ENCODE measurements at places on chromosomes 7 and 10.

DNA sequence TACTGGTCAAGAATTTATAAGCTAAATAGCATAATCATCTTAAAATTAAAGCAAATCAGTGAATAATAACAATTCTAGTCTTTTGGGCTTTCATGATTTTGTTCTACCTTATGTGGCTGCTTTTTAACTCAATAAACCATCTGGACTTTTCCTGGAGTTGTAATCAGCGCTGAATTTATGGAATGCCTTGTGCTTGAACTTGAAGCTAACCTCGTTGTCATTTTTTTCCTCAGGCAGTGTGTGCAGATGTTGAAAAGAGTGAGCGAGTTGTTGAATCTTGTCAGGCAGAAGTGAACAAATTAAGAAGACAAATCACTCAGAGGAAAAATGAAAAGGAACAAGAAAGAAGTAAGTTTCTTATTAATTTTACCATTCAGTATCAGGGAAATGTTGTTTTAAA lies 29.5 kb downstream of the ABRAXAS2 start:
- no peak for DNase-seq

DNA sequence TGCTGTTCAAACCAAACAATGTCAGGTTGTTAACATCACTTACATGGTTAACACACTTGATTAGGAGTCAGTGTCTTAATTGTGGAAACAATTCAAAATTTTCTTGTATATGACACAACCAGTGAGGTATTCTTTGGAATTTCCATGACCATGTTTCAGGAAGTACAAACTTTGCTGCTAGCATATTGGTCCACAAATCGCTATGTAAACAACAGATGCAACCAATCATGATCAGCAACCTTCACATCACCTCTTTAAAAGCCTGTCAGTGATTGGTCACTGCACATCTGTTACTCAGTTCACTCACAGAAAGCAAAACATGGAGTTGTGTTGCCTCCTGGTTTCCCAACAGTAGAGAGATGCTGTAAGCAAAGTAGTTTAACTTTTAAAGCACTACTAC lies 108.9 kb upstream of the FAM3C start:
- DNase-seq: no peak

- DNase-seq: peak; percentile 94
These were observed 180.6 kb downstream of the SEMA3E start for GRCh38 chr7:83468251-83468739.

GRCh38 chr10:75548356-75548755 lies 116.9 kb downstream of the LRMDA start:
- DNase-seq: no peak

DNA sequence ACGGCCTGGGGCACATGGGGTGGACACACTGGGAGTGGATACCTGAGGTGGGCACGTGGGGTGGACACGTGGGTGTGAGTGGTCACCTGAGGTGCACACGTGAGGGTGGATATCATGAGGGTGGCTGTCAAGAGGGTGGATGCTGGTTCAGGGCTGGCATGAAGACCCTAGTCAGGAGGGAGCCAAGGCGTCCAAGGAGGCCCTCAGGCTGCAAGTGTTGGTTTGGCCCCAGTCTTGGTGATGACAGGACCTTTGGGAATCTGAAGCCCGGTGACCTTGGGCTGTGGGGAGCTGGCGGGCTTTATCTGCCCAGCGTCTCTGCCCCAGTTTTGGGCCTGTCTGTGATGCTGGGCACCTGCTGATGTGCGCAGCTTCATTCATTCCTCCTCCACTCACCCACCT lies 24.9 kb upstream of the PFKFB3 start:
- DNase-seq: no peak

- DNase-seq: no peak
These were observed 2.4 kb downstream of the PSMC2 start for GRCh38 chr7:103349805-103350204.

DNA sequence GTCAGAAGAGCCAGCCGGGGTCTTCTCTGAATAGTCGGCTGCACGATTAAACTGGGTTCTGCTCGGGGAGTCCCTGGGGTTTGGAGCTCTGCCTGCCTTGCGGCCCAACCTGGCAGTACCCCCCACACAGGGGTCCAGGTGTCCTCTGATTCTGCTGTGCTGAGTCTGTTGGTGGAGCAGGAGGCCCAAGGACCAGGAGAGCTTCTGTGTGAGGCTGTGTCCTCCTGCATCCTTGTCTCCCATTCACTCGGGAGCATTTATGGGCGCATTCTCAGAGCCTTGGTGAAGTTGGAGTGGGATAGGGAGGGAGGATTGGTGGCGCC lies 14.2 kb downstream of the INPP5A start:
- no peak for DNase-seq

DNA sequence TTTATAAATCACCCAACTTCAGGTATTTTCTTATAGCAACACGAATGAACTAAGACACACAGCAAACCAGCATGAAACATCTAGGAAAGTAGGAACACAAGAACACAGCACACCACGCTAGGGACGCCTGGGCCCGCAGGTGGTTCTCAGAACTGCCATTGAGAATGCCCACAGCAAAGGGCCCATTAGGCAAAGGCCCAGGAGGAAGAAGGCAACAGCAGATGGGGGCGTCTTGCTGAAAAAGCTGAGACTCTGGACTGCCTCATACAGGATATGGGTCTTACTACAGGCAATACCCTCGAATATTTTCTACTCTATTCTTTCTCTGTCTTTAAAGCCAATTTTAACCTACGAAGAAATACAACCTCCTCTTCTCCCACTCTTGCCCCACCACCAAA lies 77.3 kb downstream of the PARD3 start:
- DNase-seq: no peak

DNA sequence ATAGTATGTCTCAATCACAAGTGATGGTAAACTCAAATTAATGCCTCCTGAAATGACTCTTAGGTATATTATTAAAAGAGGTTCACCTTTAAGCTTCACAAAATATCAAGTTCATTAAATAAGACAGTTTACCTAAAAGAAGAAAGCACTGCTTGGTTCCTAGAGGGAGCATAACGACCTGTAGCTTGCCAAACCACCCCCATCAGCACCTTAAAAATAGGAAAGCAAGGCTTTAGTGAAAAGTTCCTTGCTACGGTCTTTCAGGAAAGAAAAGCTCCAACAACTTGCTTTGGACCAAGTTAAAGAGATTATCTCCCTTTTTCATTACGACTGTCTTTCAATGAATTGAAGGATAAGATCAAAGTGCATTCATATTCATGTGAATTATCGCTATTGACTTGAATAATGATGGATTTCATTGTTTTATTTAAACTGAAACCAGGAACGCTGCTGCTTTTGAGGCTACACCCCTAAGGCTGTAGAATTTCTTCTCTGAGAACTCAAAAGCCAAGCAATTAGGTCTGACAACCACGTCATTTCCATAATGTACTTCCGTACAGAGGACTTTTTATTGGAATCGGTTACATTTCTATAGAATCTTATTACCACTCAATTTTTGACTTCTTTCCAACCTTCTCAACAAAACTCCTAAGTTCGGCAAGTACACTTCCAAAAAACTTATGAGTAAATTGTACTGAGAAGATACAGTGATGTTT lies 7.0 kb upstream of the SPAG6 start:
- DNase-seq: no peak

DNA sequence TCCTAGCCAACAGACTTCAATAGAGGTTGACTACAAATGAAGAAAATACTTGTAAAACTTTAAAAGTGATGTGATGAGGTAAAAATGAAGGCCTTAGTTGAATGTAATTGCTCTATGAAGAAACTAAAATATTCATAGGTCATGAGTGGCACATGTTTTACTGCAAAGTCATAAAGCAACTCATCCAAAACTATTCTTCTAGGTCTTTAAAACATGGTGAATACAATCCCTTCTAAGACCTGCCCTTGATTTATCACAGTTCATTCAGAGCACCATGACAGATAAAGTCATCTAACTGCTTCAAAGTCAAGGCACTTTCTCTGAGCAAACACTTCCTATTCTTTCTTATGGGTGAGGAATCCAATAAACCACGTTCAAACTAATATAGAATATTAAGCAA lies 713.5 kb downstream of the SORCS1 start:
- no peak for DNase-seq

- DNase-seq: no peak
These were observed 356.4 kb upstream of the FOXK1 start for GRCh38 chr7:4325732-4326131.

DNA sequence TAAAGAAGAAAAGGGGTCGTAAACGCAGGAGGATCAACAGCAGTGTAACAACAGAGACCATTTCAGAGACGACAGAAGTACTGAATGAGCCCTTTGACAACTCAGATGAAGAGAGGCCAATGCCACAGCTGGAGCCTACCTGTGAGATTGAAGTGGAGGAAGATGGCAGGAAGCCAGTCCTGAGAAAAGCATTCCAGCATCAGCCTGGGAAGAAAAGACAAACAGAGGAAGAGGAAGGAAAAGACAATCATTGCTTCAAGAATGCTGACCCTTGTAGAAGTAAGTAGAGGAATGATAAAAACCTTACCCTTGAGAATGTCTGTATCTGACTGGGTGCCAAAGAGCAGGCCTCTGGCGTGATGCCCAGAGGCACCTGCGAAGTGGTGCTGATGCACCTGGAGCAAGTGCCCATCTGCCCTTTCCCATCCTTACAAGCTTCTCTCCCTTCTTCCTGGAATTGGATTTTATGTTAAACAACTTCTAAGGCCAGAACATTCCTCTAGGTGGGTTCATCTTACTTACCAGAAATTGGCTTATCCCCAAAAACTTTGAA lies 86.4 kb upstream of the SAMD8 start:
- DNase-seq: no peak

DNA sequence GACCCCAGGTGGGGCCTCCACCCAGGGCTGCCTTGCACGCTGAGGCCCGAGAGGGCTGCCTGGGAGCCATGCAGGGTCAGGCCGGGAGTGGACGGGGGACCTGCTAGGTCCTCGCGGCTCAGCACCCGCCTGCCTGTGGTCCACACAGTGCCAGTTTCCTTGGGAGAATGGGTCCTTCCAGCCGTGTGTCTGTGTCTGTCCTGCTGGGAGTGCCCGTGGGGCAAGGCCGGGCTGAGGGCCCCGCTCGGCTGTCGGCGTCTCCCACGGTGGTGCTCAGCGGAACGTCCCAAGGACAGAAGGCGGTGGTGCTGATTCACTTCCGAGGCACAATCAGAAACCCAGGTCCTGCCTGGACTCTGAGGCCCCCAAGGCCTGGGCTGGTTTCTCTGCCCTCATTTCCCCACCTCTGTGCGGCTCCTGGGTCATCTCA lies 23.2 kb upstream of the GTPBP4 start:
- DNase-seq: no peak

GRCh38 chr7:158361326-158361946 lies 226.2 kb downstream of the PTPRN2 start:
- DNase-seq: no peak

DNA sequence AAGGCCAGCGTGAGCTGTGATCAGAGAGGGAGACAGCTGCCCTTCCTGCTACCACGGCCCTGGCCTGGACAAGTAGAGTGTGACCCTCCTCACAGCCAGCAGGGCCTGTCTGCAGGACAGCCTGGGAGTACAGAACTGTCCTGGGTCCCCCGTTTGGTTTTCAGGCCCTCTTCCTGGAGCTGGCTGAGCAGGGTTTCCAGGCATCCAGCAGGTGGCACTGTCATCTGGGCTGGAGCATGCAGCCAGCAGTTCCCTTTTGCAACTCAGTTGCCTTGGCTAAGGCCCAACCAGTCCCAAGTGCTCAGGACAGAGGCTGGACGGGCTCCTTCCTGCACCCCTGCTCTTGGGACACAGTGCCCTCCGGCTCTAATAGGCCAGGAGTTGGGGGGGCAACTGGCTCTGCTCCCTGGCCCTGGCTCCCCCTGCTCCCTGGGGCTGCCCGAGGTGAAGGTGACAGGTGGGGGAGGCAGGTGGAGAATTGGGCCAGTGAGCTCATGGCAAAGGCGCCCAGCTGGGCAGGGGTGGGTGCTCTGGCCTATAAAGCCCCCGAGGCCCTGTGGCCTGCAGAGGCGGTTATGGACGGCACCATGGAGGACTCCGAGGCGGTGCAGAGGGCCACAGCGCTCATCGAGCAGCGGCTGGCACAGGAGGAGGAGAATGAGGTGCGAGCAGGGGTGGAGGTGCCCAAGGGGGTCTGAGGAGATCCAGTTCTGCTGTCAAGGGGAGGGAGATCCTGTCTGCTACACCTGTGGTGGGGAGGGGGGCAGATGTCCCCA lies at the start of gene ANKRD2:
Gene ANKRD2 (plus strand): TSS at position 566 of the 776 bp plus-strand sequence. CDS start 10 bp downstream, at position 576.
- peak; percentile 66 for DNase-seq

GRCh38 chr7:124924906-124925305 lies 4.7 kb downstream of the POT1 start:
- no peak for DNase-seq

GRCh38 chr7:19116121-19117090 lies 1.0 kb downstream of the TWIST1 start:
- no peak for DNase-seq

DNA sequence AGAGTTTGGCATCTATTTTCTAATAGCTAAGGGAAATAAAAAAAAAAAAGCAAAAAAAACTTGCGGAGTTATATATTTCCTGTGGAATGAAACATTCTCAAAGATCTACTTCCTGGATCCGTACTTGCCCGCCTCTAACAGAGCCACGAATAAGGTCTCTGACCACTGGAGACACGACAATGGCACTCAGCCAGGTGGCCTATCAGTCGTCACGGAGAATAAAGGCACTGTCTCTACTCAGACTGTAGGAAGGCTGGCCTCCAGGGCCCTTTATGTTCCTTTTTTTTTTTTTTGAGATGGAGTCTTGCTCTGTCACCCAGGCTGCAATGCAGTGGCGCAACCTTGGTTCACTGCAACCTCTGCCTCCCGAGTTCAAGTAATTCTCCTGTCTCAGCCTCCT lies 58.7 kb downstream of the RGS10 start:
- DNase-seq: no peak

DNA sequence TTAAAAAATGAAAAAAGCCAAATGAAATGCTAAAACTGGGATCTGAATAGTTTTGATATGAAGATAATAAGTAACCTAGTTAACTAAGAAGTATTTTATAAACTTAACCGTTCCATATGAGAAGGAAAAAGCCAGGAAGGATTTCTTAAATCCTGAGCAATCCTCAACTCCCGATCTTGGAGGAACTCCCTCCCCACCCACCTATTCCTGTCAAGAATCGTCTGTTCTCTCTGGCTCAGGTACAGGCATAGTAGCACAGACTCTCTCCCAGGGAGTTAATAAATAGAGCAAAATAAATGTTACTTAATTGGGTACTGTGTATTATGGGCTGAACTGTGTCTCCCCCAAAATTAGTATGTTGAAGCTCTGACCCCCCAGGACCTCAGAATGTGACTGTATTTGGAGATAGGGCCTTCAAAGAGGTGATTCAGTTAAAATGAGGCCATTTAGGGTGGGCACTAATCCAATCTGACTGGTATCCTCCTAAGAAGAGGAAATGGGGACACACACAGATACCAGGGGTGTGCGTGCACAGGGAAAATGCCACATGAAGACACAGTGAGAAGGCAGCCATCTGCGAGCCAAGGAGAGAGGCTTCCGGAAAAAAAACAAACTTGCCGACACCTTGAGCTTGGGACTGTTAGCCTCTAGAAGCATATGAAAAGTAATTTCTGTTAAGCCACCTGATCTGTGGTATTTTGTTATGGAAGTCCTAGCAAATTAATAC lies 28.7 kb downstream of the PUS7 start:
- DNase-seq: no peak

Data from amniotic stem cell (primary cell).